ENCODE measurements at places on chromosomes 3 and 15. TPM values are rescaled to one million over a fixed set of nuclear protein-coding genes. Genes with fewer than 3 reads are reported as not detected.

DNA sequence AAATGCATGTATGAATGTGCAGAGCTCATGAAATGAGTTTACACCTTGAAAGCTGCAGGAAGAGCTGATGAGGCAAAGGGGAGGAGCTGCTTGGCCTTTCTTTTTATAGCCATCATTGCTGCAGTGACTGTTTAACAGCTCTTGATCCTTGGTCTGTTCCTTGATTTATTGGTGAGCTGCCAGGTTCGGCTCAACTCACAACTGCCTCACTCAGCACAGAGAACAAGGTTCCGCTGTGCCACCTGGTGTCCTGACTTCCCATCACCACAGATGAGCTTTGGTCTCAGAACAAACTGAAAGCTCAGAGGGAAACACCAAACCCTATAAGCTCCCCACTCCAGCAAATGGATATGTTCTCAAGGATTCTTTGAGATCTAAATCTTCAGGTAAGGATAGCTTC lies 626.1 kb downstream of the MAGI1 start:
- peak; percentile 6 for DNase-seq

DNA sequence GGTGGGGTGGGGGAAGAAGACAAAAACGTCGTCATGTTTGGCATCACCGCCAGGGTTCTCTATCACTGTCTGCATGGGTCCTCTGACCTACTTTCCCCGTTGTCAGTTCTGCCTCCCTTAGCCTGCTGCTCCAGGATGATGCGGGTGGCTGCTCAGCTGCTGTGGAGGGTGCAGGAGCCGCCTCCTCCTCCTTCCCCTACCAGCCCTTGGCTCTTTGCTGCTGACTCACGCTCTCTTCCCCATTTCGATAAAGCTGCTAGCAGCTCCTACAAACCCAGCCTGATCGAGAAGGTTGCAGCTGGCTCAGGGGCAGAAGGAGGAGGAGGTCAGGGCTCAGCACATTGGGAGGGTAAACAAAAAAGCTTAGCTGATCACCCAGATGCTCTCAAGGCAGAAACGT lies 49.5 kb upstream of the SEC13 start:
- DNase-seq, result peak; percentile 42

DNA sequence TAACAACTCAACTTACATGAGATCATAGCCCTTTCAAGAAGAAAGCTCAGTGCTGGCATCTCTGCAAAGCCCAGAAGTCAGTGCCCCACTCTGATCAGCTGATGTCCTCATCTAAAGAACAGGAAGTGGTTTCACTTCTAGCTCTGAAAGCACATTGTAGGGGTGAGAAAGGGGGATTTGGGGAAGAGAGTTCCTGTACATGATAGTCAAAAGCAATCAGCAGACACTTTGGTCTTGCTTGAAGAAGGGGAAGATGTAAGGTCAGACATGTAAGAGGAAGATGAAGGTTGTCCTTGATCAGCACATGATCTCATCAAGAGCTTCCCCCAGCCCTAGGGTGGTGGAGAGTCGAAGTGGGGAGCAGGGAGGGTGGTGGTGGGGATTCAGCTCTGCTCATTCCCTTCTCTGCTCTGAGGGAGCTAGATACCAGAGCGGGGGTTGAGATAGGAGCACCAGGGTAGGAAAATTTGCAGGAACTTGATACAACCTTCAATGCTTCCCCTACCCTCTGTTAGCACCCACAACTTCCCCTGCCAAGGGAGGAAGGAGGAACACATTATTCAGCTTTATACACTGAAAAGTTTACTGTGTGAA lies 76.4 kb upstream of the ETV5 start:
- DNase-seq, result no peak

DNA sequence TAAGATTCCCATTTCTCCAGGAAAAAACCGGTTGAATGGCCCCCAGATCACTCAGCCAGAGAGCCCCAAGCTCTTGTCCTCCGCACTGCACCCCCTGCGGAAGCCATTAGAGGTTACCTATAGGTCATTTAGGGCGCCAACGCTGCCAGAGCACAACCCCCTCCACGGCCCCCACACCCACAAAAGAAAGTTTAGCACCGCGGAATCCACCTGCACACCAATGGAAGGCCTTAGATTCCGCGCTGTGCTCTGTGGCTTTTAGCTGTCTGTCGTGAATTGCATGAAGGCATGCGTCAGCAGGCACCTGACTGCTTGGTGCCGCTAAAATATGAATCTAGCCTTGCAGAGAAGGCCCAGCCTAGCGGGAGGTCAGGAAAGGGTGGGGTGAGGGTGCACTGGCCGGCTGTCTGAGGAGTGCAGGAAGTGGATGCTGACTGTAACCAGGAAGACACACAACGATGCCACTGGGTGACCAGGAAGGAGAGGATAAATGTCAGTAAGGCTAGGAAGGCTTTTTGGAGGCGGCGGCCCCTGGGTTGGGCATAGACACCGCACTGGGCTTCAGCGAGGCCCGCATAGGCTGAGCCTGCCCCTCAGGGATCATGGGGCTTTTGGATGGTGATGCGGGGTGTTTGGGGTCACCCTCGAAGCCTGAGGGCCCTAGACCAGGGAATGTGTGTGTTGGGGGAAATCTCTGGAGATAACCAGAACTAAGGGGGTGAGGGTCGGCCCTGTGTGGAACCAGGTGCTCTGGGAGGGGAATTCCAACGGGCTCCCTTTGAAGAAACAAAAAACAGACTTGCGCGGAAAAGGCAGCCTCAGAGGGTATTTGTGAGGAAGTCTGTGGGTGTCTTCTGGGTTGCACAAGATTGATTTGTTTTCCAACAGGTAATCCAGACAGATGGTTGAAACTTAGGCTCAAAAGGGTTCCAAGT lies 976 bp upstream of the NUP210 start:
- no peak for DNase-seq

DNA sequence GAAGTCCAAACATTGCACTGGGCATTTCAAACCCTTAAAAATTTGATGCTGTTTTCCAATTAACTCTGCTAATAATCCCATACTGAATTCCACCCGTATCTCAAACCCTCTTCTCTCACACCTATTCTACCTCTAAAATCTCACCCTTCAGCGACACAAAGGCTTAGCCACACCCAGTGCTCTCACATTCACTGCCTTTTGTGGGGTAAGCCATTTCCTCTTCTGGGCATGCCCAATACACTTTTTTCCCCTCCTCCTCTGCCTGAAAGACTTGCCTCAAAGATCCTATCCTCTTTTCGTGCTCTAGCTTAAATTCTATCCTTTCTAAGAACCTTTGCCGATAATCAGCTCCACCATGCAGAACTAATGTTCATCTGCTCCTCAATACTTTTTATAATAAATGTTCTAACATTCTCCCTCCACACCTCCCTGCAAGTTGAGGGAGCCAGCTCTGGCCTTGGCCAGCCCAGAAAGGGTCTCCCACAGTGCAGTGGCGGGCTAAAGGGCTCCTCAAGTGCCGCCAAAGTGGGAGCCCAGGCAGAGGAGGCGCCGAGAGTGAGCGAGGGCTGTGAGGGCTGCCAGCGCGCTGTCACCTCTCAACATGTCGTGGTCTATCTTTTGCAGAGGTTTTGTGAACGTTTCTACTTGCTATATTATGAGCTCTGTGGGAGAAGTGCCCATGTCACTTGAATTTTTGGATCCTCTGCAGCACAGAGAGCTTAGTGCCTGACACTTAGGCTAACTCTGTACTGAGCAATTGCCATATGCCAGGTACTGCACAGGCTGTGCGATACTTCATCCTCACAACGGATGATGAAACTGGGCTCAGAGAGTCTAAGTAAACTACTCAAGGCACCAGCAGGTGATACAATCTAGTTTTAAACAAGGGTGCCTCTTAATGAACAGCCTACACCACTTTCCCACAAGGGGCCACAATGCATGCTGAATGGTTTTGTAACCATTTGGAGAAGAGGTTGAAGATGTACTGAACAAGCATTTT lies 53.6 kb upstream of the BCL6 start:
- DNase-seq, result no peak

DNA sequence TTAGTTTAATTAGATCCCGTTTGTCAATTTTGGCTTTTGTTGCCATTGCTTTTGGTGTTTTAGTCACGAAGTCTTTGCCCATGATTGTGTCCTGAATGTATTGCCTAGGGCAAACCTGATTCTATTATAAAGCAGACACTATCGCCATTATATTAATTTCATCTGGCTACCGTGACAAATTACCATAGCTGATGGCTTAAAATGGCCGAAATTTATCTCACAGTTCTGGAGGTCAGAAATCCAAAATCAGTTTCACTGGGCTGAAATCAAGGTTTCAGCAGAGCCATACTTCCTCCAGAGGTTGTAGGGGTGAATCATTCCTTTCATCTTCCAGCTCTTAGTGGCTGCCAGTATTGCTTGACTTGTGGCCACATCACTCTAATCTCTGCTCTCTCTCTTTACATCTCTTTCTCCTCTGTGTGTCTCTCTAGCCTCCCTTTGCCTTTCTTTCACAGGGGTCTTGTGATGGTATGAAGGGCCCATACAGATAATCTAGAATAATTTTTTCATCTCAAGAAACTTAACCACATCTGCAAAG lies 31.7 kb upstream of the FRMD4B start:
- no peak for DNase-seq

- DNase-seq, result no peak
These were observed 42.9 kb downstream of the SCN5A start for GRCh38 chr3:38606561-38606960.

DNA sequence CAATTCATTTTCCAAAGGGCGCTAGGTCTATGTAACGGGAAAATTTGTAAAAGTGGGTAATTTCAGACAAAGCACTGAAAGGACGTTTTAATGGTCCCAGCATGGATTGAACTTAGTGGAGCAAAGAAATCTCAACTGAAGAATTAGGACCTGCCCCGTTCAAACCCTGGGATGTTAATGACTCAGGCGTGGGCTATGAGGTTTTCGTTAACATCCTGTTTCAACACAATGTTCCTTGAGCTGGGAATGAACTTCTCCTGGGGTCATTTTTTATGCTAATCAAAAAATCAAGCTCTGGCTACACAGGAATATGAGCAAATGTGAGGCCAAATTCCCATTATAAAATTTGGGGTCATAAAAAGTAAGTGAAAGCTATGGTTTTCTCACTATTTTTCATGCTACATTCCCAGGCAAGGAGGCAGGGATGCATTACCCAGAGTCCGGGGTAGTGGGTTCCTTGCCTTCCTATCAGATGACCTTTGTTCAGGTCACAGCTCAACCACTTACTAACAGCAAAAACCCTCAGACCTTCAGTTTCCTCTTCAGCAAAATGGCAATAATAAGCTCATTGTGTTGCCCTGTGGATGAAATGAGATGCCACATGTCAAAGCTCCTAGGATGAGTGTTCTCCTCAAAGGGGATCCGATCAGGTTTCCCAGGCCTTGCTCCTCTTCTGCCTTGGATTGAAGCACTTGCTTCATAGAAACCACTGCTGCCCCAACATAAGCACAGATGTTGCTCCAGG lies 271.4 kb downstream of the ARRDC4 start:
- DNase-seq, result no peak

DNA sequence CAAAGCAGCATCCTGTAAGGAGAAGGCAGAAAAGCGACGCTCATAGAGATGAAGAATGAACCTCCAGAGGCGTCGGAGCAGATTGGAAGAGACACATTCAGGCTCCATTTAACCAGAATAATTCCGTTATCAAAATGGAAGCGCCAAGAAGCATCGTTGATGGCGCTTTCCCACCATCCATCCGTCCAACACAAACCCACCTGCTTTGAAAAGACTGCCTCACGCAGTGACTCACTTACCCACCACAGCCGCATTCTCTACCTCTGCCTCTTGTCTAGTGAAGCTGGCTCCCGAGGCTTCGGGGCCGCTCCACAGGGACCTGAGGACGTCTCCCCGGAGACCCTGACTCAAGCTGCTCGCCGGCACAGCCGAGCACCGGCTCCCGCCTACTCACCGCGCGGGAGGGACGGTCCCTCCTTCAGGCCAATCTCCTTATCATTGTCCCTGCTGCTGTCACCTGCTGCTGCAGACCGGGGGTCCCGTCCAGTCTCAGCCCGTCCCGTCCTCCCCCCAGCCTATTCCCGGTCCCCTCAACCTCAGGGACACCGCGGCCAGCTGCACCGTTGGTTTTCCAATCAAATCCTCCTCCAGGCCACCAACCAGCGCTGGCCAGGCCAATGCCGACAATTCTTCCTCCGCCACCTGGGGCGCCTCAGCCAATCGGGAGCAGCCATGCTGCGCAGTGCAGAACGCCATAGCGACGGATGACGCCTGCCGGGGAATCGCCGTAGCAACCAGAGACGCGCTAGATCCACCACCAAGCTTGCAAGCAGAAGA lies at the start of gene NEK10:
Gene NEK10 (minus strand): TSS at position 553 of the 777 bp plus-strand sequence. CDS start 16,501 bp downstream, outside the sequence.
- peak; percentile 78 for DNase-seq

GRCh38 chr3:164408326-164408725 lies 670.0 kb downstream of the SI start:
- DNase-seq, result no peak

- no peak for DNase-seq
These were observed 79.5 kb downstream of the CD200R1L start for GRCh38 chr3:112767177-112767576.

DNA sequence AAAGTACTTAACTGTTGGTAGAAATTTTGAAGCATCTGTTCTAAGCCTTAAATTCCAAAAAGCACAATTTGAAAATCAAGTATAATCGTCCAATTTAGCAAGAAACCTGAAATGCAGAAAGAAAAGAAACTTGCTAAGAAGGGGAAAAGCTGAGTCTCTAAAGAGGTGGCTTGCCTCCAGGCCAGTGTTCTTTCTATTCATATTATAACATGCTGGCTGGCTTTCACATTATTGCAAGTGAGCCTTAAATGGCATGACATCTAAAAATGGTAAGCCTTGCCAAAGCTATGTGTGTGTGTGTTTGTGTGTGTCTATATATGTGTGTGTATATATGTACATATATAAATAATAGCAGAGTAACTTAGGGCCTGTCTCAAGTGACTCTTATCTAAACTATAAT lies 89.5 kb downstream of the FGF12 start:
- no peak for DNase-seq

- no peak for DNase-seq
These were observed 58.9 kb downstream of the IMPG2 start for GRCh38 chr3:101261506-101261905.

DNA sequence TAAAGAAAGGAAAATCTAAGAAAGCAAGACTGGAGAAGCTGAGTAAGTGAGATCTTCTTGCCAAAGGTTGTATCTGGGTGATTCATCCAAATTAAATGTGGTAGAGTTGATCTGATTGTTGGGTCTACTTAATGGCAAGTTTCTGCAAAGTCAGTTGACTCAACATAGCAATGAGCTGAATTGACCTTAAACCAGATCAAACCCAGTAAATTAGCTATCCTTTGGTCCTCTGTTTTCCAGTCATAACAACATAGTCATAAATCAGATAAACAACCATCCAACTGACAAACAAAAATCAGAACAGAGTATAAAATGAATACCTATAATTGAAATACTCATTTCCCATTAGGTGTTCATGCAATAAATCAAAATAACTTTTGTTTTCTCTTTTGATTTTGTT lies 142.6 kb upstream of the CFAP20DC start:
- DNase-seq, result no peak

The CD86 gene
- 0.39 TPM for total RNA-seq

The SLC22A13 gene
- not detected for total RNA-seq

The PLA2G4E gene
- not detected for total RNA-seq

The CKMT1B gene
- total RNA-seq, result 0.95 TPM

The CFAP20DC gene
- total RNA-seq, result 8.8 TPM

The HEG1 gene
- total RNA-seq, result 49.6 TPM

The TLR9 gene
- total RNA-seq, result not detected

The C3orf49 gene
- total RNA-seq, result not detected

The IQCF5 gene
- not detected for total RNA-seq

Data from H4 (cell line).